ENCODE measurements at places on chromosomes 3 and 15.

GRCh38 chr15:41827880-41828806 is at the start of gene JMJD7:
TSS of gene JMJD7 (plus strand) at chr15:41828092. CDS start at chr15:41828125, 33 bp downstream.
- DNase-seq = peak; percentile 36

GRCh38 chr15:39587096-39587721 is 6.3 kb downstream of the THBS1 start:
- no peak for DNase-seq

DNA sequence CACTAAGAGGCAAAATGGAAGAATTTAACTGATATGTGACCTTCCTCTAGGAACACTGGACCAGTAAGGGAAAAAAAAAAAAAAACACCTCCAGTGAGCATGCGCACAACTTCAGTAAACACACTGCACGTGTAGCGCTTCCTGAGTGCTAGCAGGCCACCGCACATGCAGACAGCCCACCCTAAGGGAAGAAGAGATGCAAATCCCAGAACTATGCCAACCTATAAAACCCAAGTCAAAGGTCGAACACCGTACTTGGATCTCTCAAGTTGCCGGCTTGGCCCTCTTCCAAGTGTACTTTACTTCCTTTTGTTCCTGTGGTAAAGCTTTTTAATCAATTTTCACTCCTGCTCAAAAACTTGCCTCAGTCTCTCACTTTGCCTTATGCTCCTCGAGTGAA is 64.5 kb upstream of the CADPS start:
- no peak for DNase-seq

DNA sequence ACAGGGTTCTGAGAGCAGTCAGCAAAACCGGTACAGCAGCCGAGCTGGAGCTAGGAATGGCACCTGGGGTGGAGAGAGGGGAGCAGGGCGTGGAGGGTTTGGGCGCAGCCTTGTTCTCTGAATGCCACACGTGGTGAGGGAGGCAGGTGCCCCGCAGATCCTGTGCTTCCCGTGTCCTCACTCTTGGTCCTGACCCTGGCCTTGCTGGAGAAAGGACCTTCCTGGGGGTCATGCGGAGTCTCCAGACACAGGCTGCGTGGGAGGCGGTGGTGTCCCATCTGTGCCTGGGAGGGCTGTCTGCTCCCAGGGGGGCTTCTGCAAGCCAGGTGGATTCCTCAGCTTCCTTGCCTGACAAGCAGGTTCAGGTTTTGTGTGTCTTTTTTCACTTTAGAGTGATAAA is 244.7 kb upstream of the LYSMD4 start:
- DNase-seq = no peak

GRCh38 chr3:73188707-73189106 is 127.2 kb downstream of the EBLN2 start:
- DNase-seq = no peak

Data from NCI-H510A (cell line).